Stimulated activated CD4-positive, alpha-beta T cell treated with anti-CD3 and anti-CD28 coated beads, Interleukin-15, amount 100 ng/mL, for 1 hour (primary cell): ENCODE measurements at places on chromosomes 13 and 19.

DNA sequence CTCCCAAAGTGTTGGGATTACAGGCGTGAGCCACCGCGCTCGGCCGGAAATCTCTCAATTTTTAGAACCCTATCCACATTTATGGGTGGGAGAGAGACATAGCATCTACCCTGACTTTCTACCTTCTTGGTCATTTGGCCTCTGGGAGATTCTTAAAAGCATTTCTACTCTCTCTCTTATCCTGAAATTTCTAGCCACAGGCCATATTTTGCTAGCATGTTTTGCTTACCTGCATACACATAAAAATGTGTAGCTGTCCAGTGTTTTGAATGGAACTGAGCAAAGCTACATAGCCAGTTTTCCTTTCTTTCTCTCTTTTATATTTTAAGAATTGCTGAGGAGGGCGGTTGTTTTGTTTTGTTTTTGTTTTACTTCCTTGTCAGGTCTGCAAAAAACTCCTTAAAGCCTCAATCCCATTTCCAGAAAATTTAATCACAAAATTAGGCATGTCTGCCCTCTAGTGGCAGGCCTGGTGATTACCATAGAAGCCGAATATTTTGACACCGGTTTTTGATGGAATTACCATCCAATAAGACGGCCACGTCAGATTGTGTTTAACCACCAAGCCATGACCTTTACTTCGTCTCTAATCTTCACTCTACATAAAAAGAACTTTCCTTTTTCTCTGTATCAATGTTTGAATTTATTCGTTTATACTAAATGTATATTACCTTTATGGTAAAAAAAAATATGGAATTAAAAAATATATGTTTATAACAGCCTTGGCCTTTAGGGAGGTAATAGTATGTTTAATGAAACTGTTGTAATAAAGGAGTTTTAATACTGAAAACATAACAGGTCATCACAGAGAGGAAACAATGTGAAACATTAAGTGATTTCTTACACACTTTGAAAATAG lies 34.4 kb upstream of the OXGR1 start:
- peak; percentile 7 for DNase-seq

DNA sequence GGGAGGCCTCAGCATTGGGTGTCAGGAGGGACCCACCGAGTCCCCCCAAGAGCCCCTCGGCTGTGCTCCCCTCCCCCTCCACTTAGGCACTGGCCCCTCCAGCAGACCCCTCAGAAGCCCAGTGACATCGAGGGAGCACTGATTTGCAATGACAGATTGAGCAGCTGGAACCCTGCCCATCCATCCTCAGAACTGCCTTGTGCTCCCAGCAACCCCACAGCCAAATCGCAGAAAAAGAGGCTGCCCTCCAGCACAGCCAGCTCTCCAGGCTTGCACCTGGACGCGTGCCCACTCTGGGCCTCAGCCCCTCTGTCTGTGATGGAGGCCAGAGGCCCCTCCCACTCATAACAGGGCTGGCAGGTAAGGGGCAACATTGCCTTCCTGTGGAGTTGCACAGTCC lies 123.2 kb upstream of the VSTM2B start:
- no peak for DNase-seq

DNA sequence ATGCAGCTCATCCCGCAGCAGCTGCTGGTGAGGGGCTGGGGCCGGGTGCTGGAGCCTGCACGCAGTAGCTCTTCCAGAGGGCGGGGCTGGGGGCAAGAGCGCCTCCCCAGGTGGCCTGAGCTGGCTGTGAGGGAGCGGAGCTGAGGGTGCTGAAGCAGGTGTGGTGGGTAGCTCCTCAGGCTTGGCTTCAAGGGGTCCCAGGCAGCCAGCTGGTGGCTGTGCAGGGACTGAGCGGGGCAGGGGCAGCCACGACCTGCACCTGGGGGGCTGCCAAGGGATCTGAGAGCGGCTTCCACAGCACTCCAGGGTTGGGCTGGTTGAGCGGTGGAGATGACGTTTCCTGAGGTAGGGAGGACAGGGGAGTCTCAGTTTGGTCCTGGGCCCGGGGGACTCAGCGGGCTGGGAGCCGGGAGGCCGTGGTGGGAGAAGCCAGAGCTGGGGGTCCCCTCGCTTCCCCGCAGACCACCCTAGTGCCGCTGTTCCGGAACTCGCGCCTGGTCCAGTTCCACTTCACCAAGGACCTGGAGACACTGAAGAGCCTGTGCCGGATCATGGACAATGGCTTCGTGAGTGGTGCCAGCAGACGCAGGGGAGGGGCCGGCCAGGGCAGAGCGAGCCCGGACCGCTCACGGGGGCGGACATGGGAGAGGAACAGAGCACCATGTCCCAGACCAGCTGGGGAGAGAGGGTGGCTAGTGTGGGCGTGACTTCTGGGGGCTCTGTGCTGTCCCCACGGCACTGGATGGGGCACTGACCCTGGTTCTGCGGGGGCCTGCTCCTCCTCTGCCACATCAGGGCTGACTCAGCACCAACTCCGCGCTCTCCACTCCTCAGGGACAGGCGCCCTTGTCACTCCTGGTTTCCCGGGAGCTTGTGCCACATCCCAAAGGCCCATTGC lies 7.4 kb downstream of the PTOV1 start:
- DNase-seq, result no peak

DNA sequence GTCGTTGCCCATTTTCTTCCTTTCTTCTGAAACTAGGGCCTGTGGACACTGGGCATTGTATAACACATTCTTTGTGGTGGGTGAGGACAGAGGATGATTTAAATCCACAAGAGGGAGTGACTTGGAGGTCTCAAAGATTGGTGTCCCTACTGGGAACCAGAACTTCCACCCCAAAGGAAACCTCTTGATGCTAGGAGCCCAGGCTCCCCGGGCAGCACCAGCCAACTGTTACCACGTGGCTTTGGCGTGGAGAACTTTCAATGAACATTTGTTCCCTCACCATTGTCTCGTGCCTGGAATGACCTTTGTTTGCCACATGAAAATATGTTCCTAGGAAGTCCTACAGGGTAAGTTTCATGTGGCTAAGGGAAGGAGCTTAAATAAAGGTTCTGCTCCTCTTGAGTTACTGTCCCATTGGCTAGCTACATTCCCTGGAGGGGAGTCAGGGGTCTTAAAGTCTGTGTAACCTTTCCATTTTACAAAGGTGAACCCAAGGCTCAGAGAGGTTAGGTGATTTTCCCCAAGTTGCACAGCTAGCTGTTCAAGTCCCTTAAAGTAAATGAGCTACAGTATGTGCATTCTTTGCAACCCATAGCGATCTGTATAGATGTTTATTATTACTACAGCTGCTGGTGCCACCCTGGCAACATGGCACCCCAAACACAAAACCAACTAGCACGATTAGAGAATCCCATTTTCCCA lies 5.0 kb upstream of the CDX2 start:
- DNase-seq, result no peak

GRCh38 chr19:51690454-51691073 lies 2.6 kb upstream of the SPACA6 start:
- peak; percentile 49 for DNase-seq

DNA sequence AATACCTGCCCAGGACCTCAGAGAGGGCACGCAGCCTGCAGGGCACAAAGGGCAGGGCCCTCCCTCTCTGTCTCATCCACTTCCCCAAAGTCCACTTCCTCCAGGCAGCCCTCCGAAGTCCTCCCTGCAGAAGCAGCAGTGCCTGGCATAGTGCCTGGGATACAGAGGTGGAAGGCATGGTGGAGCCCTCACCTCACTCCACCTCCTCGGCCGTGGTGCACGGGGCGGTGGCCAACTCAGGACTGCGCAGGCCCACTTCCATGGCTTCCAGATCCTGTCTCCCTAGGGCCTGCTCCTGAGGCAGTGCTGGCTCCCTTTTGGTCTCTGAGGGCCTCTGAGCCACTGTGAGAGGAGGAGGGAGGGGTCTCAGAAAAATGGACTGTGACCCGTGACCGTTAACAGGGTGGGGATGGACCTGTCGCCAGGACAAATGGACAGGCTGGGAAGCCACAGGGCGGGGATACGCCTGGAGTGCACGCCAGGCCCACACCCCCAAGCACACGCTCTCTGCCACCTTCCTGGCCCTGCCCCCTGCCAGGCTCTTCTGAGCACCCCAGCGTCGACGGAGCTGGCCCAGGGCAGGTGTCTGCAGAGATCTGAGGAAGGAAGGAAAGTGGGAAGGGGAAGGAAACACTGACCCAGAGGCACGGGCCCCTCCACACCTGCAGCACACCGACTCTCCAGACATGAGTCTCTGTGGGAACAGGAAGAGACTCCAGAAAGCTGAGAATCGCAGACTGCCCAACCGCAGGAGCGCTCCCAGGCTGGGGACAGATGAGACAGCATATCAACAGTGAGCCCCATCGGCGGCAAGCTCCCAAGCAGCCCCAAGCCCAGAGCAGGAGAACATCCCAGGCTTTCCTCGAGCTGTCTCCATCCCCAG lies 8.4 kb downstream of the REXO1 start:
- no peak for DNase-seq

- no peak for DNase-seq
These were observed 89.5 kb upstream of the RFC3 start for GRCh38 chr13:33728271-33729037.

- no peak for DNase-seq
These were observed 41.9 kb downstream of the RASA3 start for GRCh38 chr13:114090476-114090875.

DNA sequence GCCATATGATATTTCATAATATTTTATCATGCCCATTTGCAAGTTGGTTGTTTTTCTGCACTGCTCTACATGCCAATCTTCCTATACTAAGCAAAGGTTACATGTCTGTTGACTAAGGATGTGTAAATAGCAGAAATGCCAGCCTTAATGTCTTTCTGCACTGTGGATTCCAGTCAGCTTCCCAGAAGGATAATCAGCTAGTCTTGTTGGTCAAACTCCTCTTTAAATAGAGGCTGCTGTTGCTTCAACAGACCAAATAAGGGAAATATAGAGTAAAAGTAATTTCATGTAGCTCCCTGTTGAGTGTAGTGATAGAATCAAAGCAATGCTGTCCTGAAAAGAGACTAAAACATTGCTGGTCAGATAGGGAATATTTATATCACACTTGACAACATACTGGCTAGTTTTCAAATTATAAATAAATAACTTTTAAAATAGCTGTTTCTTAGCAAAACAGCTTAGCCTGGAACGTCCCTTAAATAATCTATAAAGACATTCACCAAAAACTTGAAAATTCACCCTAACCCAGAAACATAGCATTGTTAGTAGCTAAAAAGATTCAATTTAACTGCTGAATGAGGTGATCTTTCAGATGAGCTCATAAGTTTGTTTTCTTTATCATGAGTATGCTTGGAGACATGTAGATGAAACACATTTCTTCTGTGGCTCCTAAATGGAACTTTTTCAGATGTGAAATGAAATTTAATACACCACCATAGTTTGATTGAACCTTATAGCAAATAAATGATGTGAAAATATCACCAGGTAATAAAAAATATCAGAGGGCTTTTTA lies 56.6 kb downstream of the FRY start:
- DNase-seq, result no peak

DNA sequence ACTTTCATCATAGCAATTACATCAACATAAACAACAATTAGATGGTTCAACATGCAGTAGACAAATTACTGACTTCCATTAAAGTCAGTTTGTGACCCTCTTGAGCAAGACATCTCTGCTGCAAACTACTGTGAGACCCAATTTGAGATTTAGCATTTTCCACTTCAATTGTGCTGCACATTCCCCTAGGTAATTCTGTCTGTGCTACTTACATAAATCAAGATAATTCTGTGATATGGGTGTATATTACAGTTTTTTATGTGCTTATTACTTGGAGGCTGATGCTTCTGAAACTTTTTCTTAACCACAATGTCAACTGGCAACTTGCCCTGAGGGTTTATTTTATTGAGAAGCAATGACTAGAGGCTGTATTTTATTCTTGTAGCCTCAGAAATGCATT lies 1714.4 kb downstream of the OLFM4 start:
- no peak for DNase-seq

GRCh38 chr19:6374161-6374709 lies 1.5 kb downstream of the PSPN start:
- DNase-seq, result no peak

- DNase-seq, result no peak
These were observed 1395.2 kb downstream of the PCDH9 start for GRCh38 chr13:65834897-65835296.

GRCh38 chr13:98796798-98797197 lies 44.3 kb upstream of the SLC15A1 start:
- no peak for DNase-seq

- DNase-seq, result no peak
These were observed 421 bp downstream of the TNPO2 start for GRCh38 chr19:12723381-12723640.

- no peak for DNase-seq
These were observed 20.6 kb upstream of the TNFSF11 start for GRCh38 chr13:42553098-42554046.
